Activated CD8-positive, alpha-beta T cell treated with anti-CD3 and anti-CD28 coated beads for 36 hours (primary cell): ENCODE measurements at places on chromosomes 4 and X.

DNA sequence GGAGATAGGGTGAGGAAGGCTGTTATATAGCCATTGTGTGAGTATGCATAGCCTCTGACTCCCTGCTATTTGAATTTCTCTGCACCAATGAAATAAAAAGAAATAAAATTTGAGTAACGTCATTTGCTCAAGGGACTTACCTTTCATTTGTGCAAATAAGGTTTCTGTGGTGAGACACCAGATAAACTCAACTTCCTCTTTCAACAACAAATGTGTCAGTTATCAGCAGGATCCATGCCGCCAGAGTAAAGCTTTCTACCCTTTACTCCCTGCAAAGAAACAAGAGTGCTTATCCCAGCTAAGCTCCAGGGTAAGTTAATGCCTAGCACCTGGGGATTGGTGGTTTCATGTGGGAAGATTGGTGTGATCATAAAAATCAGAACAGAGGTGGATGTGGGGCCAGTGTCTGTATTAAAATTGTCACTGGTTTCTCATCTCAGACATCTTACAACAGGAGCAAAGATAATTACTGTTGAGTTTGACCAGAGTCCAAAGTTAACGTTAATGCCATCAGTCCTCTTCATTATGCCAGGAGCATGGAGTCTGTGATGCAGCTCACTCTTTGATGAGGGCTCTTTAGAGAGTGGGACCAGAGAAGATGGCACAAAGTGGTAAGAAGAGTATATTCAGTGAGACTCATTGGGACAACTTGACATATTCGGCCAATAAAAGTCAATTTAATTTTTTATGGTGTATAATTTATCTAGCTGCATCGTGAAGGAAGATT is at the start of gene P2RY10:
Gene P2RY10 (plus strand): TSS at position 206 of the 727 bp plus-strand sequence. CDS start 15,130 bp downstream, outside the sequence.
- peak within 1 kb of the TSS; percentile 98 for H3K4me3 ChIP-seq
- peak; percentile 26 for DNase-seq
- H3K4me1 ChIP-seq, result peaks cover 49% of the 10 kb centered on the region
- H3K27me3 ChIP-seq, result no peaks in the 10 kb centered on the region
- peak within 1 kb of the TSS; percentile 97 for H3K27ac ChIP-seq

DNA sequence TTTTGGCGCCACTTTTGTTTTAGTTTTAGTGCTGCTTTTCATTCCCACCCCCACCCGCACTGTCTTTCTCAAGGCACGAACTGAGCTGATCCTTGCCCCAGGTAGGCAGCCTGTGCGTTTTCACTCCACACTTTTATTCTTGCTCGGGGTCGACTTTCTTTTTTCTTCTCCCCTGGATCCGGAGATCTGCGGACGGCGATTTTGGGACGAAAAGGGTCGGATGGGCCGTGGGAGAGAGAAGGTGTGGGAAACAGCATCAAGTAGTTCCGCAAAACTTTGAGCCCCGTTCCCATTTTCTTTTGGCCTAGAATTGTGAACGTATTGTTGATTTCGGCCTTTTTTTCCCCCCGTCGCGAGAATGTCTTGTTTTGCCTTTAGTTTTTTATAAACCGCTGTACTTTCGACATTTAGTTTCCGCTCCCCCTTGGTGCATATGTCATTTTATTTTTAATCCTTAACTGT is 531 bp downstream of the STAG2 start:
- peak; percentile 24 for DNase-seq
- H3K36me3 ChIP-seq, result peaks cover 26% of the 10 kb centered on the region
- H3K4me3 ChIP-seq, result peak overlapping the region; percentile 98

DNA sequence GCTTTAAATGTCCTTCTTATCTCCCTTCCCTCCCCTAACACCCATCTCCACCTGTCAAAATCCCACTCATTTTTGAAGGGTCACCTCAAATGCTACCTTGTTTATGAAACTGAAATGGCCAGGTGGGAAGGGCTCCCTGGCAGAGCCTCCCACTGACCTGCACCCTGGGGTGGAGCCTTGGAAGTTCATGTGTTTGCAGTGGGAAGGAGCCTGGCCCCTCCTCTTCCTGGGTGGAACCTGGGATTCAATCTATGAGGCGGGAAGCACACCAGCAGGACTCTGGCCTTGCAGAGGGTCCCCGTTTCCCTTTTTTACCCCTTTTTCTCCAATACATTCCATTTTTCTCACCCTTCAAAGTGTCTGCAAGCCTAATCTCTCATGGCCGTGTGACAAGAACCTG is 197.4 kb downstream of the ENOX2 start:
- H3K36me3 ChIP-seq, result no peaks in the 10 kb centered on the region
- no peak for DNase-seq
- H3K27me3 ChIP-seq, result no peaks in the 10 kb centered on the region
- H3K27ac ChIP-seq, result no peak overlapping the region
- H3K4me1 ChIP-seq, result no peaks in the 10 kb centered on the region

DNA sequence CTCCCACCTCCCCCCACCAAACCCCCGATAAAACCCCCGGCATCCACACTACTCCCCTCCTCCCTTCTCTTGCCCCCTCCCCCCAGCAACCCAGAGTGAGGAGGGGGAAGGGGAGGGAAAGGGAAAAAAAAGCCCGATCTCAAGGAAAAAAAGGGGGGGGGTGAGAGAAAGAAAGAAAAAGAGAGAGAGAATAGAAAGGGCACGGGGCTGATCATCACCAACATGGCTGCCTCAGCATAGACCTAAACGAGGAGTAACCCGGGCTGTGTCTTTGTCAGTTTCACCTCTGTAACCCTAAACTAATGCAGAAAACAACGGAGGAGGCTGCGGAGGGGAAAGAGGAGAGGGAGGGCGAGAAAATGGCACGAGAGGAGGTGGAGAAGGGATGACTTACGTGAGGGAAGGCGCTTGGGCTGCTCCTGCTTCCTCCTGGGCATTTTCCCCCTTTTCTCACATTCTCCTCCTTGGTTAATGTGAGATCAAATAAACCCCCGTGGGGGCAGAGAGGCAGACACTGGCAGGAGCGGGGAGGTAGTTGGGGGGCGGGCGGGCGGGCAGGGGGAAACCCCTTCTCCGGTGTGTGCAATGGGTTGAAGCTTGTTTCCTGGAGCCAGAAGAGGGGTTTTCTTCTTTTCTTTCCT is 532 bp downstream of the ZNF827 start:
- DNase-seq, result peak; percentile 63
- H3K4me1 ChIP-seq, result peaks cover 38% of the 10 kb centered on the region
- peak overlapping the region; percentile 97 for H3K27ac ChIP-seq
- peaks cover 15% of the 10 kb centered on the region for H3K36me3 ChIP-seq
- peak overlapping the region; percentile 96 for H3K4me3 ChIP-seq

DNA sequence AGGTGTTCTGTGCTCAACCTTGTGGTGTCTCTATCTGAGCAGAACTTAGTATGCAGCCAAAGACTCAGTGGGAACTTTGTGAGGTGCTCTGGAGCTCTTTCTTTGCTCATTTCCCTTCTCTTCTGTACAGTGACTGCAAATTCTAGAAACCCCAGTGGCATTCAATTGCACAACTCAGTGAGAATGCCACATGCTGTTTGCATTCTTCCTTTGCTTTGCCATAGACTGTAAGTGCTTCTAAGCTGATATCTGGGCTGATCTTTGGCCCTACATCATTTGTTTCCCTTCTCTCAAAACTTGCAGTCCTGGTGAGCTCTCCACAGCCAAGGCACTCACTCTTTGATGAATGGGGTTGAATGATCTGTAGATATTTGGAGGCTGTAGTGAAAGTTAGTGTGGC is 7.0 kb downstream of the PNMA3 start:
- no peaks in the 10 kb centered on the region for H3K27me3 ChIP-seq
- no peak overlapping the region for H3K4me3 ChIP-seq
- no peaks in the 10 kb centered on the region for H3K4me1 ChIP-seq
- H3K27ac ChIP-seq, result no peak overlapping the region
- H3K36me3 ChIP-seq, result no peaks in the 10 kb centered on the region
- no peak for DNase-seq
